ENCODE measurements at places on chromosomes 6 and 20.

GRCh38 chr6:71721642-71722041 lies 164.7 kb upstream of the RIMS1 start:
- DNase-seq = peak; percentile 36

- no peak for DNase-seq
Measured at GRCh38 chr20:33677991-33678702, 3.9 kb upstream of the NECAB3 start.

GRCh38 chr6:69820438-69820837 lies 23.6 kb upstream of the LMBRD1 start:
- DNase-seq = no peak

DNA sequence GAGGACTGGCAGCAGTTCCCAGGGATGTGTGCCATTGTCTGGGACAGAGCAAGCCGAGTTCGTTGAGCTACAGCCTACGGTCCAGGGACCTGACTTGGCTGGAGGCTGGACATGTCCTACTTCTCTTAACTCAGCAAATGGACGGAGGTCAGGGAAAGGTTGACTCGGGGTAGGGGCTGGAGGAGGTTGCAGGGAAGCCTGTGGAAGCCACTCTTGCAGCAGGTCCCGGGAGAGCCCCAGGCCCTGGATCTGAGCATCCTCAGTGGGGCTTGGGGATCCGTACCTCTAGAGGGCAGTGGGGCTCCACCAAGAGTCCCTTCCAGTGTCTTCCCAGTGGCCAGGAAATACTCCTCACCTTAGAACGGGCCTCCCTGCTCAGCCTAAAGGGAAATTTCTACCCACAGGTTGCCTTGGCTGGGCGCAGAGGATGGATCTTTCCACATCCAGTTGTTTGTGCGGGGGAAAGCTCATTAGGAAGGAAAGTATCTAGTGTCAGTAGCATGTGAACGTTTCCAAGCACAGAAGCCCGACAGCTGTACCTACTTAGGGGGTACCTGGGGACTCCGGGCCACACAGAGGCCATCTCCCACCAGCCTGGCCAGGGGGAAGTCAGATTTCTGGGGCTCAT lies 170.2 kb downstream of the NFATC2 start:
- peak; percentile 34 for DNase-seq

GRCh38 chr6:31377029-31377428 lies 20.1 kb upstream of the HLA-B start:
- DNase-seq = no peak

- DNase-seq = no peak
Measured at GRCh38 chr20:13739731-13740649, 44.7 kb downstream of the ESF1 start.

GRCh38 chr6:158941246-158941645 lies 58.8 kb downstream of the RSPH3 start:
- DNase-seq = no peak

DNA sequence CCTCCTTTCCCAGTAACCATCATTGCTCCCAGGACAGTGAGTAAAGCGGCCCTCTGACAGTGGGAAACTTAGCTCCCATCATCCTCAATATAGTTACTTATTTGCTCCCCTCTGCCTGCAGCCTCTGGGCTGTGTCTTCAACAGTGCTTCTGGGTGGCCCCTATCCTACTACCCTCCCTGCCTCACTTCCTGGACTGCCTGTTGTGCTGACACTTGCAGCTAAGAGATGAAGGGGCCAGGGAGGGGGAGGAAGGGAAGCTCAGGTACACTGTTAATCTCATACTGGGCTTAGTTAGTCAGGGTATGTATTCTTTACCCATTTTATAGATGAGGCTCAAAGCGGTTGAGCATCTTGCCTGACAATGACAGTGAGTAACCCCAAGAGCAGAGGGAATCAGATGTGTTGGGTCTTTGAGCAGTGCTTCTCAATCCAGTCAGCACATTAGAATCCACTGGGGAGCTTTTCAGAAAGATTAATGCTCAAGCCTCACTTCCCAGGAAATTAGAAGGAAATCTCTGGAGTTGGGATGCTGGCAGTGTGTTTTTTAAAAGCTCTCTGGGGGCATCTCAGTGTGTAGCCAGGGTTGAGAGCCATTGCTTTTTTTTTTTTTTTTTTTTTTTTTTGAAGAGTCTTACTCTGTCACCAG lies 27.1 kb upstream of the KCNK5 start:
- DNase-seq = peak; percentile 14

GRCh38 chr6:38131527-38131965 lies 312.0 kb downstream of the ZFAND3 start:
- DNase-seq = no peak

GRCh38 chr6:78599526-78599925 lies 267.8 kb upstream of the IRAK1BP1 start:
- DNase-seq = no peak

GRCh38 chr20:62136283-62137091 lies 6.7 kb downstream of the PSMA7 start:
- peak; percentile 88 for DNase-seq

- DNase-seq = no peak
Measured at GRCh38 chr6:13611715-13612114, 3.4 kb upstream of the NOL7 start.

DNA sequence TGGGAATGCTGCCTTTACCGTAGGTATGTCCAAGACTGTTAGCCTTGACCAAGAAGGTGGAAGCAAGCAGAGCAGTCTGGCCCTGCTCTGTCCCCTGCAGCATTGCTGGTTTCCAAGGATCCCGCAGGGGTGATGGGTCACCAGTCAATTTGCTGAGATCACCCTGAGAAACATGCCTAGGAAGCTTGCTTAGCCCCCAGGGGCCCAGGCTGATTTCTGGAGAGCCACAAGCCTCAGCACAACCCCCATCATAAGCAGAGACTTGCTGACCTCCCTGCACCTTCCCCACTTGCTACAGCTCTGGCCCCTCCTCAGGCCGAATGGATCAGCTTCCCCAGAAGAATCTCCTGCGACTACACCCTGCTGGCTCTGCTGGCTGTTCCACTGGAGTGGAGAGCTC lies 21.5 kb downstream of the ARHGAP40 start:
- DNase-seq = no peak

- DNase-seq = no peak
Measured at GRCh38 chr6:94238868-94239267, 819.5 kb upstream of the EPHA7 start.

GRCh38 chr6:8608737-8609136 lies 173.4 kb upstream of the SLC35B3 start:
- DNase-seq = no peak

DNA sequence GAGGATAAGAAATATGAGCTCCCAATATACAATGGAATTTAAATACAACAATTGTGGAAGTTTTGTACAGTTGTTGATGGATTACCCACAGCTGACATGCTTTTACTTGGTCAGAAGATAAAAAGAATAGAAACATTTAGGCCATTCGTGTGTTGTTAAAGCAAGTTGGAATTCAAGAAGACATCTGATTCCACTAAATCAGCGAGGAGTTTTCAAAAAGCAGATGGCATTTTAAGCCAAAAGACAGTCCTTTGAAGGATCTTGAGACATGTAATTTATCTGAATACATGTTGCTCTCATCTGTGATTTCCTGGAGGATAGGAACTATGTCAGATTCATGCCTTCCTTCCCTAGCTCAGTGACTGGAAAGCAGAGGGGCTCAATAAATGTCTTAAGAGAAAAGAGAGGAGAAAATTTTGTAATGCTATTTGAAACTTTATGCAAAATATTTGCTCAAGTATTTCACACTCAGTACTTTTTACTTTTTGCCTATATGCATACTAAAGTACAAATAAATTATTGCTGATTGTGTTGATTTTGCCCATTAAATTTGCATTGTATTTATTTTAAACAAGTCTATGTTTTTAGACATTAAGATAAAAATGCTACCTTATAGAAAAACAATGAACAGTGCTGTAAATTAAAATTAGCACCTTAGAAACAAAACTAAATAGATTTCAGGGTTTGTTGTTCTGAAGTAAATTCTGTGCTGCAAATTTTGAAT lies 733.8 kb upstream of the FLRT3 start:
- no peak for DNase-seq
